ENCODE measurements at places on chromosomes 2 and 18.

DNA sequence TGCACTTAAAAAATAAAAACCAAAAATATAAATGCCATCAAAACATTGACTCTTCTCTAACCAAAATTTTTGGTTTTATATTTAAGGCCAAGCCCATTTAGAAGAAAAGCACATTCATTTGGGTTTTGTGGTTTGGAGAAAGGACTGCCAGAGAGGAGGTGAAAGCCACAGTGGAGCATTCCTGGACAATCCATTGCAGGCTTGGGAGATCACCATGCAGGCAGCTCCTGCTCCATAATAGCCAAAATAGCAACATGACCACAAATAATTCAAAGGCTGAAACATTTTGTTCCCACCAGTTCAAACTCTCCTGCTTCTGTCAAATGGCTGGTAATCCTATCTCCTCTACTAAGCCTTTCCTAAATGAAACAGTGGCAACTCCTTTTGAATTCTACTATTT lies 73.5 kb downstream of the GALNT3 start:
- DNase-seq = no peak

GRCh38 chr18:8851659-8852058 lies 146.3 kb downstream of the MTCL1 start:
- DNase-seq = no peak

DNA sequence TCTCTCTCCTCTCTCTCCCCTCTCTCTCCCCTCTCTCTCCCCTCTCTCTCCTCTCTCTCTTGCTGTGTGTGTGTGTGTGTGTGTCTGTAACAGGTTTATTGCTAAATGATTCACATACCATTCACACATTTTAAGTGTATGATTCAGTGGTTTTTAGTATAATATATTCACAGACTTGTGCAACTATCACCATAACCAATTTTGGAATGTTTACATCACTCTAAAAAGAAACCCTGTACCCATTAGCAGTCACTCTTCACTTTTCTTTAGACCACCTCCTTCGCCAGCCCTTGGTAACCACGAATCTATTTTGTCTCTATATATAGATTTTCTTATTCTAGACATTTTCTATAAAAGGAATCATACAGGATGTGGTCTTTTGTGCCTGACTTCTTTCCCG lies 11.4 kb downstream of the THNSL2 start:
- DNase-seq = no peak

DNA sequence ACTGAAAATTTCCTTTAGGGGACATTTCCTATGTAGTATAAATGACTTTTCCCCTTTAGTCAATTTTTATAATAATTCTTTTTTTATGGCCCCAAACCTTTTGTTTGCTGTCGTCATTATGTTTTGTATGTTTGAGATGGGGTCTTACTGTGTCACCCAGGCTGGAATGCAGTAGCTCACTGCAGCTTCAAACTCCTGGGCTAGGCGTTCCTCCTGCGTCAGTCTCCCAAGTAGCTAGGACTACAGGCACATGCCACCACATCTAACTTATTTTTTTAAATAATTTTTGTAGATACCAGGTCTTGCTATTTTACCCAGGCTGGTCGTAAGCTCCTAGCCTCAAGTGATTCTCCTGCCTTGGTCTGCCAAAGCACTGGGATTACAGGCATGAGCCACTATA lies 30.8 kb upstream of the GALM start:
- no peak for DNase-seq

DNA sequence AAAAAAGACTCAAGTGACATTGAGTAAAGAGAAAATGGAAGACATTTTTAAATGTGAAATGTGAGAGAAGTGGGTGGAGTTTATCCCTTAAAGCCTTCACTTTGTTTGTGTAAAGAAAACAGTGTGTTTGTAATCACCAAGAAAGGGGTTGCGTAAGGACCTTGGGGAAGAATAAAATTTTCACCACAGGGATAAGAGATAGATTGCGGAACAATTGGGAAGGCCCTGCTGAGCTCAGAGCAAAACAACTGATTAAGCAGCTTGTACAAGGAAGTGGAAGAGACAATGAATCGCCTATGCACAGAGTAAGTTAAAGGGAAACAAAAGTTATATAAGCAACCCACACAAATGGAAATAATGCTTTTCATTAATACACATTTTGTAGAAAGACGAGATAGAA lies 327.7 kb downstream of the RAD51AP2 start:
- no peak for DNase-seq

GRCh38 chr2:85425588-85425987 lies 7.1 kb downstream of the SH2D6 start:
- no peak for DNase-seq

GRCh38 chr2:146634230-146635097 lies 1210.4 kb upstream of the ACVR2A start:
- DNase-seq = no peak

DNA sequence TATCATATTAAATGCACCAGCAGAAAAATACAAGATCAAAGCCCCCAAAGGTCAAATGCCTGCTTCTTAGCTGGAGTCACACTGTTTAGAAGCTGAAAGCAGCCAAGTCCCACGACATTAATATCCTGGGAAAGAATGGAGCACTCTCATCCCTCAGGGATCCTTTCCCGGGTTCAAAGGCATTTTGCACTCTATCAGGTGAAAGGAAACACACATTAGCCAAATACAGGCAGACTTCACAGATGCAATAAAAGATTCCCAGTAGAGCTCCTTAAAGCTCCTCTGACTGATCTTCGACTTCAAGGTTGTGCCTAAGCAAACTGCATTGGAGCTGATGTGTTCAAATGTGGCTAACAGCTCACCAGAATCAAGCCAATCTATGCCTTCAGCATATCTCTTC lies 158.4 kb downstream of the RNF152 start:
- no peak for DNase-seq

DNA sequence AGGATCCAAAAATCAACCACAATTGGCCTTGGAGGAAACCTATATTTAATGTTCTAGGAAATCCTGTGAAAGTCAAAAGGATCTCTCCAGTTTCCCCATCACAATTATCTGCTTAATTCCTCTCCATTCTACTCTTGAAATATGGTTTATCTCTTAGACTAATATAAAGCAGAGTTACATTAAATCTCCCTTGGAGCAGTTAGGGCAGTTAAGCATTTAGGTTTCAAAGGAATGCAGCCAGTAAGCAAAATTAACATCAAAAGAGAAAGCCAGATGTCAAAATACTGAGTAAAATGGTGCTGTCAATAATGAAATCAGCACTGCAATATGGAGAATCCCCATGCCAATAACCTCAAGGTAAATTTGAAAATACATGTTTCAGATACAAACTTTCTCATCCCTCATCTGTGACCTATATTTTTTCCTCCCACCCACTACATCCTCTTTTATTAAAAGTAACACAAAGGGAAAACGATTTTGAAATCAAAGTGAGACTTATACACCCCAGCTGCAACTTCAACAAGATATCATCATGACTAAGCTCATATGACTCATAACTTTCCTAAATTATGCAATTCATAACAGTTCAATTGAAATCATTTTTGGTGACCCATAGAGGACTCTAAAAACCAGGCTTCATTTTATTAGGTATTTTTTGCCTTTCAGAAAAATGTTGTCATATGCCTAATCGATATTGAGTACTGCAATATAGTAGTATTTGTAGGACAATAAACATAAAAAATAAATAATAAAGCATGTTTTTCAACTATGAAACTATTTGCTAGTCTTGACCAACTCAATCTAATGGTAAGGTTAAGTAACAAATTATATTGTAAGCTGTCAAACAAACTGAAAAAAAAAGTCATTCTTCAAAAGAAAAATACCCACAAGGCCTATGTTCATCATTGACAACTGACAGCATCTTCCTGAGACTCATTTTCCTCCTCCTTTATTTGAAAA lies 3.1 kb downstream of the ADAM17 start:
- no peak for DNase-seq

- peak; percentile 10 for DNase-seq
Measured at GRCh38 chr2:197804758-197805714, 643 bp downstream of the PLCL1 start.

GRCh38 chr2:171389325-171389724 lies 44.5 kb downstream of the METTL8 start:
- DNase-seq = no peak

GRCh38 chr2:85599468-85600234 lies 2.8 kb downstream of the TMEM150A start:
- no peak for DNase-seq

DNA sequence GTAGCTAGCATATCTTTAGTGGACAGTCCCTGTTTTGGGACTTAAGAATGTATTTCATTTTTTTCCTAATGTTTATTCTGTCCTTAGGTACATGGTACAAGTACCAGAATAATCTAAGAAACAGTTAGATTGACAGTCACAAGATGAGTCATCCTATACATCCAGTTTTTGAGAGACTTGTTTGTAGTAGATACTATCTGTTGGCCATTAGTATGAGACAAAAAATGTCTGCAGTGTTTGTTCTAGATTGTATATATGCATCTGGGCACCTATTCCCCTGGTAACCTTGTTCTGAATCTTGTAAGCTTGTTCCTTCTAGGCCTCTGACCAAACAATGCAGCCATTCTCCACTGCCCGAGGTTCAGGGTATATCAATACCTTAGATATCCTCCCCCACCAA lies 1343.5 kb downstream of the SUCLG1 start:
- DNase-seq = no peak

- no peak for DNase-seq
Measured at GRCh38 chr18:32801228-32801627, 28.4 kb upstream of the KLHL14 start.

- no peak for DNase-seq
Measured at GRCh38 chr2:210072493-210072892, 70.1 kb downstream of the RPE start.

DNA sequence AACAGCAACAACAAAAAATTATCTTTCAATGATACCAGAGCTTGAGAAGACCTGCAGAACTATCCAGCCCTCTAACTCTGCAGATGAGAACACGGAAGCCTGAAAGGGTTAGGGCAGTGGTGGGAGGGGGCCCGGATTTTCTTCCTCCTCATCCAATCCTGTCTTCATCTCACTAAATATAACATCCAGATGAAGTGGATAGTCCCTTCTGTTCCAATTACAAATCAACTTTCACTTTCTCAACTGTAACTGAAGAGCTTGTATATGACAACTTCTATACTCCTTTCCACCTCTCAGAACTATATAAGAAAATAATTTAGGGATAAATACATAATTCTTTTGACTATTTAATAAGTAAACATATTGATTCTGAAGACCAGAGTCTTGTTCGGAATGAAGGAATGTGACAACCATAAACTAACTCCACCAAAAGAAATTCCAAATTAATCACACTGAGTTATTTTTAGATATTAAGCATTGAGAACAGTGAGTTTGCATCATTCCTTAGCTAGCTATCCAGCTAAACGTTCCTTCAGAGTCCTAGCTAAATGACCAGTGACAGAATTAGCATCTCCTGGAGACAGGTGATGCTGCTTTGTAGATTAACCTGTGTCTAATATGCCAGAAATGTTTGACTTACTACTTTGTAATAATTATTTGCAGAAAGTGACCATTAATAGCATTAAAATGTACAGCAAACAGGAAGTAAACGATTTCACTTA lies 32.7 kb downstream of the SFT2D3 start:
- DNase-seq = no peak

DNA sequence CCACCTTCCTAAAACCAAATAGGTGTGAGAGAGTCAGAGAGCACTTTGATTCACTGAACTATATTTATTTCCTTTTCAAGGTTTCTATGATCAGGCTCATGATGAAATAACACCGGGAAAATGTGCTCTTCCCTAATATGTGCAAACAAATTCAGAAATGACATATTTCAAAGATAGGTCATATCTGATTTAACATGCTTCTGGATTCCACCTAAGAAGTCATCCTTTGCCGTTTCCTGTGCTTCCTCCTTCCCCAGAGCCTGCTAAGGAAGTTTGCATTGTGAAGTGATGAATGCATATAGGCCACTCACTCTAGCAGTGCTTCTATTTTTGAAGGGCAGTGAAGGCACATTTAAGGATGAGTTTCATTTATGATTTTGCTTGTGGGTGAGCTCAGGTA lies 327.6 kb downstream of the TDRD15 start:
- DNase-seq = no peak

DNA sequence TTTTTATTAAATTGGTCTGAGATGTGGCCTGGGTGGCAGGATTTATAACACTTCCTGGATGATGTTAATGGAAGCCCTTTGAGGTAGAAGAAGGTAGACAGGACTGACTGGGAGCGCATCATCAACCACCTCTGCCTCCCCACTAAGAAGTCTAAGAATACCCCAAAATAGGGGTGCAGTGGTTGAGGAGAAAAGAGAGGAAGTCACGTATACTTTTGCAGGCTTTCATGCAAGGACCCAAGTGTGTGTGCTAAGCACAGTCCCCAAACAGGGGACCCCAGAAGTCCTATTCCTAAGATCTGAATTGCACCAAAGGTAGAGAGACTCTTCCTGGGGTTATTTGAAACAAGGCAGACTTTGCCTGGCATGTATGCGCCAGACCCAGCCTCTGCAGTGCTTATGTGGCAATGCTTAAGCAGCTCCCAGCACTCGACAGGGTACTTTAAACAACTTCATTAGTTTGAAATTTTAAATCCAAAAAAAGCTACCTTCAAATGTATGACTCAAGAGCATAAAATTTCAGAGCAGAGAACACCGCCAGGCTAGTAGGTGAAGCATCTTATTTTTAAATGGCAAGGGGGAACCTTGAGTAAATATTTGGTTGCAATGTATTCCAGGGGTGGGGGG lies 35.3 kb downstream of the BCL2 start:
- DNase-seq = no peak

GRCh38 chr2:120937686-120938044 lies 202.0 kb downstream of the GLI2 start:
- no peak for DNase-seq

DNA sequence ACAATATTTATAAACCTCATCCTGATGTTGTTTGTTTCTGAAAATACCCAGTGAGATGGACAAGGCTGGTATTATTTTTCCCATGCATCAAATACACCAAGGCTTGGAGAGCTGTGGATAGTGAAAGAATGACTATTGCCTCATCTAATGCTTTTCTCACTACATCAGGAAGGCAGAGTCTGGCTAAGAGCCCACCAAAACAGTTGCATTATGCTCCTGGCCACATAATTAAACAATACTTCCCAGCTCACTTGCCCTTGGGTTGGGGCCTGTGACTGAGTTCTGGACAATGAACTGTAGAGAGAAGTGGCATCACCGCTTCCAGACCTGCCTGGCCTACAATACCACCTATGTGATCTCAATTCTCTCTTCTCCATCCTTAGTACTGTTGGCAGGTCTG lies 46.4 kb upstream of the REEP1 start:
- DNase-seq = no peak

DNA sequence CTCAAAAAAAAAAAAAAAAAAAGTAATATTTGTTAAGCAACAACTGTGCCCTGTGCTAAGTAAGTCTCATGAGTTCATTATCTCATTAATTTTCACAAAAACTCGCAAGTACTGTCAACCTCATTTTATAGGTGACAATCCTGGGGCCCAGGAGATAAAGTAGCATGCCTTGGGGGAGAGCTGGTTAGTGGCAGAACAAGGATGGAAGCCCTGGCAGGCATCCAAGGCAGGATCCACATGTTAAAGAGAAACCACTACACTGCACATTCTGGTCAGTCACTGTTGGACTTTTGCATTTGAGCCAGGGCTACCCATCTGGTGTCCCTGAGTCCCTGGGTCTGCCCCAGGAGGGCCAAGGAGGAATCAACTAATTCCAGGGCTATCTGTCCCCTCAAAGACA lies 54.6 kb downstream of the ZFP36L2 start:
- DNase-seq = no peak

- DNase-seq = no peak
Measured at GRCh38 chr2:64820901-64821300, 167.2 kb upstream of the SERTAD2 start.
